Stimulated activated CD4-positive, alpha-beta T cell treated with anti-CD3 and anti-CD28 coated beads, Interleukin-1b, Interleukin-23, amount 100 ng/mL, for 24 hours (primary cell): ENCODE measurements at places on chromosomes 16 and 17.
A peak's percentile ranks its signal among the peaks of the same experiment; 100 is the strongest.

GRCh38 chr17:30290696-30291542 is 825 bp downstream of the BLMH start:
- DNase-seq, result peak; percentile 4

DNA sequence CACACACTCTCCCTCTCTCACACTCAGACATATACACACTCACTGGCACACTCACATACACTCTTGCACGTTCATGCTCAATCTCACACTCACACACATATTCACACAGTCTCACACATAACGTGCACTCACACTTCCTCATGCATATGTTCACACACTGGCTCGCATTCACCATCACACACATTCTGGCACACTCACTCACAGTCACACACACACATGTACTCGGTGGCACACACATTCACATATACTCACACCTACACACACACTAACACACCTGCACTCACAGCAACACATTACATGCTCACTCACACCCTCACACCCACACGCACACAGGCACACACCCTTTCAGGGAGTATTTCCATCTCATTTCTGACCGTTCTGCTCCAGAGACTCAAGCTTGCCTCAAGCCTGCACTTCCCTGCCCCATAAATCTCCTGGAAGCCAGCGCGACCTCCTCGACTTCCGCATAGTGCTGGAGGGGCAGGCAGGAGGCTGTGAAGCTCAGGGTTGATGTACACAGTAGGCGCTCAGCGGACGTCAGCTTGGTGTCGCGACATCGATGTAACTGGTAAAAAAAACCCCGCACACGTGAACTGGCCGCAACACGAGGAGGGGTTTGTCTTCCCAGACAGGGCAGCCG is 66.7 kb upstream of the FOXF1 start:
- no peak for DNase-seq

GRCh38 chr17:10463402-10463801 is 6.0 kb downstream of the MYH4 start:
- no peak for DNase-seq

DNA sequence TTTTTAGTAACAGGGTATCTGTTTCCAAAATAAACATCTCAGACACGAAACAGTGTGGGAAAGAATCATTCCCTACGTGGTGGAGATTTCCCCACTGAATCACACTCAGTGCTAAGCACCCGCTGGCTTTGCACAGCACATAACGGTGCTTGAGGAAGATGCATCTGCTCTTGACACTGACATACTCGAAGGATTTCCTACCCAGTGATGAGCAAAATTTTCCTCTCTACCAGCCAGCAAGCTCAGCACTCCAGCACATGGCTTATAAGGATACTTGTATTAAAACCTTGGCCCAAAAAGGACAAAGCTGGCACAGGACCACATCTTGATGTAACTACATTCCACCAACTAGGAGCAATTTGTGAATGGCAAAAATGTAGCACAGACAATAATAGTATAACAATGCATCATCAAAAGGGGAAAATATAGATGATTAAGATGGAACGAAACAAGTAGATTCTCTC is 59.0 kb downstream of the ANKFY1 start:
- DNase-seq, result no peak

DNA sequence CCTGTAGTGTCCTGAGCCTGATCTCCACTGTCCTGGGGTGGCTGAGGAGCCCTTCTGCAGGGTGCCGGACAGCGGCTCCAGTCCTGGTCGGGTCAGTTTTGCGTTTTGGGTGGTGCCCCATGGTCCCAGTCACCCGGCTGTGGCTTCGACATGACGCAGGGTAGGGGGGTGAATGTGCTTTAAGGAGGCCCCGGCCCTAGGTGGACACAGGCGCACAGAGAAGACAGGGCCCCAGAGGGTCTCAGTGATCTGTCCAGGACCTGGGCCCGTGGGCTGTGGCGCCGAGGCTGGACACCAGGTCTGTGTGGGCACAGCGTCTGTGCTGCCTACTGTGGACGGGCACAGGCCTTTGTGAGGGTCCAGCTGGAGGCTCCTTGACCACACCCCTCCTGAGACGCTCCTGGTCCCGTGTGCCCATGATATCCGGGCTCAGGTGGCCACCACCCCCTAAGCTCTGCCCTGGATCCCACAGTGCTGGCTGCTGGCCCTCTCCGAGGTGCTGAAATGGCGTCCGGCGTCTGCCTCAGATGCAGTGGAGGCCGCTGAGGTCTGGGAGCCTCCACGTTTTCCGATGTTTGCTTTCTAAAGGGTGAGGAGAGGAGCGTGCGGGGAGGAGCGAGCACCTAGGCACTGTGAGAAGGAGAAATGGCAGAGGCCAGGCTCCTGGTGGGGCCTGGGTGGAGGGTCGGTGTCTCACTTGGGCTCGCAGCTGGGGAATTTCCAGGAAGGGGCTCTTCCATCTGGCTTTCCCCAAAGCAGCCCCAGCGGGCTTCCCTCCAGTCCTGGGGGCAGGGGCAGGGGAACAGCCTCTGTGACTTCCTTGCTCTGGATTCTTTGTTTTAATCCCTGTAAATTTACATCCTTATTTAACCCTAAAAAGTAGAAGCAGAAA is 56.1 kb upstream of the ACSF3 start:
- DNase-seq, result no peak

DNA sequence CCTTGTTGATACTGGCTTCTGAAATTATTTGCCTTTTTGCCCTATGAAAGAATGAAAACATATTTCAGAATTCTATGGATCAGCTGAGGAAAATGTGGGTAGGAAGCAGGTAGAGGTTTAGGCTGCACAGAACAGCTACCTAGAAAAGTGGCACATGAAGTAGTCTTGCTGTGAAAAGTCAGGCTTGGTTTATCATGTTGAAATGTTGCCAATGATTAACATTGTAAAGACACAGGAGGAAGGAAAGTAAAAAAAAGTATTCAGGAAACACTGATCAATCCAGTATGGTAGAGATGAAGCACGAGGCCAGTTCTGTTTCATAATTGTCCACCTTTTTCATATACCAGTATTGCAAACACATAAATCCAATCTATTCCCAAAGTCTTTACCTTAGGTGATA is 29.9 kb downstream of the ABCA6 start:
- DNase-seq, result no peak

DNA sequence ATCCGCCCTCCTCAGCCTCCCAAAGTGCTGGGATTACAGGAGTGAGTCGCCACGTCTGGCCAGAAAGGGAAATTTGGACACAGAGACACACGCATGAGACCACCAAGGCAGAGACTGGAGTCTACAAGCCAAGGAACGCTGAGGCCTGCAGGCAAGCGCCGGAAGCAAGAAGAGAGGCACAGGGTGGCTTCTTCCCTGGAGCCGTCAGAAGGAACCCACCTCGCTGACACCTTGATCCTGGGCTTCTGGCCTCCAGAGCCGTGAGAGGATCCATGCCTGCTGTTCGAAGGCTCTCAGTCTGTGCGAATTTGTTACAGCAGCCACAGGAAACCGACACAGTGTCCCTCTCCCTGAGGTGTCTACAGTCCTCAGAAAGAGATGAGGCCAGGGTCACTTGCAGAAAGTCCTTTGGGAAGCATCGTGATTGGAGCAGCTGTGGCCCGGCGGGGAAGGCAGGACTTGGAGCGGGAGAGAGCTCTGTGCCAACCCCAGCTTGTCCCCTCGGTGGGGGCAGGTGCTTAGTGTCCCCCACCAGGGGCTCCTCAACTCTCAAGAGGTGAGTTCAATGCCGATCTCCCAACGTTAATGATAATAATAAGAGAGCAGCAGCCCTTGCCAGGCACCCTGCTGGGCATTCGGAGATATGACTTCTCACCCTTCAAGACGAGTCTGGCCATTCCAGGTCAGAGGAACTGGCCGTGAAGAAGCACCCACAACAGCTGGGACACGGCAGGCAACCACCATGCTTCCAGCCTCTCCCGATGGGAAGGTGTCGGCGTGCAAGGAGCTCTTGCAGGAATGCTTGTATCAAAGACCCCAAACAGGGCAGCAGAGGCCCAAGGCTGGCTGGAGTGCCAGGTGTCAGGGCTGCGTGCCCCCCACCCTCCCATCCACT is 68.4 kb upstream of the TNRC6C start:
- DNase-seq, result no peak

DNA sequence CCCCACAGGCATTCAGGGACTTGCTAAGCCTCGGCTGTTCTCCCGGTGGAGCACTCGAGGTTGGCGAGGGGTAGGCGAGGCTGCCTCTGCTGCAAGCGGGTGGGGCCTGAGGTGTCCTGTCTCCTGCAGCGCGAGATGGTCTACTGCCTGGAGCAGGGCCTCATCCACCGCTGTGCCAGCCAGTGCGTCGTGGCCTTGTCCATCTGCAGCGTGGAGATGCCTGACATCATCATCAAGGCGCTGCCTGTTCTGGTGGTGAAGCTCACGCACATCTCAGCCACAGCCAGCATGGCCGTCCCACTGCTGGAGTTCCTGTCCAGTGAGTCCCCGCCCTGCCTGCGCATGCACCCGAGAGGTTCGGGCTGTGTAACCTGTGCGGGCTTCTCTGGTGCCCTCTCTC is 26.3 kb downstream of the TSC2 start:
- no peak for DNase-seq

DNA sequence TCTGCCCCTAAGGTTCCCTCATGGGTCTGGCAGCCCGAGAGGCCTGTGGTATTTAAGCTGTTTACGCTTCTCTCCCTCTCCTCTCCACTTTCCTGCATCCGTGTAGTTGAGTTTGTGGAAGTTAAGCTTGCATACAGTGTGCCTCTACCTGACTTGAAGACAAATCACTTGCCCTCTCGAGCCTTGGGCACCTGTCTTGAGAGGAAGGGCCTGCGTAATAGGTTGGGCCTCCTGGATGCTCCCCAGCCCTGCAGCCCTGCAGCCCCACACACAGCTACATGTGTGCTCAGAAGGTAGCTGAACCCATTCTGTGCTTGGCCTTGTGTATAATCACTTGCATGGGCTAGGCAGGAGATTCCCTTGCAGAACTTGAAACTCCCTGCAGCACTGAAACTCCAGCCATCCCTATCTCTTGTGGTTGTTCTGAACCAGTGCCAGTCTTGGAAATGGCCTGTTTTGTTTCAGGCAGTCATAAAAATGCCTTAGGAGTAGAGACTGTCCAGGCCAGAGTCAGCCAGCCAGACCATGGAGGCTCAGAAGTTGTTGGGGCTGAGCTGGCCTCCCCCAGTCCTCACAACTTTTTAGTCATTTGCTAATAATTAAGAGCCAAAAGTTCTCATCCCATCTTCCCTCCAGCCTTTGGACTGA is 134.6 kb downstream of the CLEC16A start:
- no peak for DNase-seq

- no peak for DNase-seq
These were observed 76.7 kb downstream of the PLD6 start for GRCh38 chr17:17129466-17129865.

DNA sequence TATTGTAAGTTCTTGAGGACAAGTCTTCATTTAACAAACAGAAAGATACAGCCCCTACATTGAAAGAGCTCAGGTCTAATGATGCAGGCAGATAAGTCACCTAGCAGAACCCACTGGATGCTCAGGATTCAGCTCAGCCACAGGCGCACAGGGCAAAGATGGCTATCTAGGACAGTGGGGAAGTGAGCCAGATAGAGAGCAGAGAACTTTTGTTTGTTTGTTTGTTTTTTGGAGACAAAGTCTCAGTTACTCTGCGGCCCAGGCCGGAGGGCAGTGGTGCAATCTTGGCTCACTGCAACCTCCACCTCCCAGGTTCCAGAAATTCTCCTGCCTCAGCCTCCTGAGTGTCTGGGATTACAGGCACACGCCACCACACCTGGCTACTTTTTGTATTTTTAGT is 20.4 kb downstream of the METTL2A start:
- no peak for DNase-seq

DNA sequence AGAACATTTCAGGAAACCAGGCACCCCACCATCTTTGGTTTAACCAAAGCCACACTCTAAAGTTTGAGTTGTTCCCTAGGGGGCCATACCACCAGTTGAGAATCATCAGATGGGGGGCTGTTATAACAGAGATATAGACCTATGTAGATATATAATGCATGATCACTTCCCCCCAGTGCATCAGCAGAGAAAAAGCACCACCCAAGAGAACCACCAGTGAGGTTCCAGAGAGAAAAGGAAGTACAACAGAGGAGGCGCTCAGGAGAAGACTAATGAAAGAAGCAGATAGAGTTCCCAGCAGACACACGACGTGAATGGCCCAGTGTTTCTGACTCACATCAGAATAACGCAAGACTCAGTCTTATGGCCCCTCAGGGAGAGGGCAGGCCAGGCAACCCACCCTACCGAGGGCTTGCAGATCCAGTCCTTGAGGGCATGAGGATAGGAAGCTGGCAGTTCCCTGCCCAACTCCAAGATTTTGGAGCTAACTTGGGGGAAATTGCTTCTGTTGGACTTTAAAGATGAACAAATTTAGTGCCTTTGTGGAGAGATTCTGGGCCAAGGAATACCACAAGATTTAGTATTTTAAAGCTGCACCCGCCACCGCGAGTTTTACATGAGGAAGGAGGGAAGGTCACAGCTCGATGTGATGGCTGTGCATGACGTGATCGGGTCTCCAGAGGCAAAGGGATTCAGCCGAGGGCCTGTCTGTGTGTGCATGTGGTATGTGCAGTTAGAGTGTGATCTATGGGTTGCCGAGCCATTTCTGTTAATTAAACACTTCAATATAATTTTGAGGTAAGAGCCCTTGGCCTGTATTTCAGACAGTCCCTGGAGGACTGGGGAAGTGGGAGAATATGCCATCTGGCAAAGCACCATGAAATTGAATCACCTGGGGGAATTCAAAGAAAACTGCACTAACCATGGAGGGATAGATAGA is 53.1 kb downstream of the AIPL1 start:
- DNase-seq, result no peak

DNA sequence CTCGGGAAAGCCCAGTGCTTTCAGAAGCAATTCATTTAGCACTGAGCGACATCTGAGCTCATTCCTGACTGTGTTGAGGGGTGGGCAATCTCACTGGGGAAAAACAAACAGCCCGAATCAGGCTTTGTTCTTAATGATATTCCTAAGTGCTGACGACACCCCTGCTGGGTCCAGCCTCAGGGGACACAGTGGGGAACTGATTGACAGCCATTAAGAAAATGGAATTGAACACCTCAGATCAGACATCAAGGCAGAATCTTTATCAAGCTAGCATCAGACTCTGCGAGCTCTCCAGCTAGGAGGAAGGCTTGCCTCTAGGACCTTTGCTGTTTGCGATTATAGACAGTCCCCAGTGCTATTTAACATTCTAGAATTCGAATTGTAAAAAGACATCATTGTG is 22.5 kb upstream of the LYRM9 start:
- DNase-seq, result no peak

- no peak for DNase-seq
These were observed 30.1 kb downstream of the USP22 start for GRCh38 chr17:21012736-21013135.

GRCh38 chr17:67891481-67892119 is 66.3 kb downstream of the BPTF start:
- no peak for DNase-seq

- no peak for DNase-seq
These were observed 36.2 kb downstream of the MPHOSPH6 start for GRCh38 chr16:82133798-82134197.

GRCh38 chr16:81511371-81511770 is 66.8 kb downstream of the CMIP start:
- no peak for DNase-seq

DNA sequence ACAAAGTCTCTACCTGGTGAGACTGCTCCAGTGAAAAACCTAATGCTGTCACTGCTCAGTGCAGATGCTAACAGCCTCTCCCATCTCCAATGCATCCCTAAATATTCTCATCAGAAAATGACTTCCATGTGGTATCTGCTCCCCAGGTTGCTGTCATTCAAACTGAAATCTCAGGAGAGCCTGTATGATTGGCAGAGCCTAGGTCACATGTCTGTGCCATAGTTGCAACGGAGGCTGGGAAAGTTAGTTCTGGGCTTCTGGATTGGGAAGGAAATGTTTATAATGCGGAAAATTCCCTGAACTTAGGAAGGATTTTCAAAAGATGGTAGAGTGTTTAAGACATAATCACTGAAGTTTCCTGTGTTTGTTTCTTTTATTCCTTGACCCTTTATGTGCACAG is 206.4 kb upstream of the ZKSCAN2 start:
- DNase-seq, result no peak
